Esophagus squamous epithelium (tissue), 5 donors: ENCODE measurements at places on chromosomes 13 and 19.
A peak's percentile ranks its signal among the peaks of the same experiment; 100 is the strongest.

DNA sequence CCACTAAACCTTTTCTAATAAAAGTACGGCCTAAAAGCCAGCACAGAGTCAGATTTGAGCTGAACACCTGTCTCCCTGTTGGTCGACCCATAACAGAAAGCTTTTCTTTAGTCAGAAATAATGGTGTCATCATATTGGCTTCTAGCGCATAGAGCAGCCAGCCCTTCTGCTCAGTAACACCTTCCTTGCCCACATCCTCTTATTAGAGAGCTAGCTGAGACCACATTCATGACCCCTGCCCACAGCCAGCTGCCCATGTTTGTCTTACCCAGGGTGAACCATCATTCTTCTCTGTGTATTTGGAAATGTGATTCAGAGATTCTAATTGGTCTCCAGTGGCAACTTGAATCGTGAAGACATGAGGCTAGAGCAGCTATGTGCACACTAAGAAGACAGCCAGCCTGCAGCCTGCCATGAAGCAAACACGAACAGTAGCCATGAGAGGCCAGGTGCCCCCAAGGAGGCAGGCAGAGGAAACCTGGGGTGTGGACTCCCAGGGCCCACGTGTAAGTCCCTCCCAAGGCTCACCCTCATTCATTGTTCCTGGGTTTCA, 82.3 kb upstream of the PDCD5 start:
- no peak for DNase-seq

DNA sequence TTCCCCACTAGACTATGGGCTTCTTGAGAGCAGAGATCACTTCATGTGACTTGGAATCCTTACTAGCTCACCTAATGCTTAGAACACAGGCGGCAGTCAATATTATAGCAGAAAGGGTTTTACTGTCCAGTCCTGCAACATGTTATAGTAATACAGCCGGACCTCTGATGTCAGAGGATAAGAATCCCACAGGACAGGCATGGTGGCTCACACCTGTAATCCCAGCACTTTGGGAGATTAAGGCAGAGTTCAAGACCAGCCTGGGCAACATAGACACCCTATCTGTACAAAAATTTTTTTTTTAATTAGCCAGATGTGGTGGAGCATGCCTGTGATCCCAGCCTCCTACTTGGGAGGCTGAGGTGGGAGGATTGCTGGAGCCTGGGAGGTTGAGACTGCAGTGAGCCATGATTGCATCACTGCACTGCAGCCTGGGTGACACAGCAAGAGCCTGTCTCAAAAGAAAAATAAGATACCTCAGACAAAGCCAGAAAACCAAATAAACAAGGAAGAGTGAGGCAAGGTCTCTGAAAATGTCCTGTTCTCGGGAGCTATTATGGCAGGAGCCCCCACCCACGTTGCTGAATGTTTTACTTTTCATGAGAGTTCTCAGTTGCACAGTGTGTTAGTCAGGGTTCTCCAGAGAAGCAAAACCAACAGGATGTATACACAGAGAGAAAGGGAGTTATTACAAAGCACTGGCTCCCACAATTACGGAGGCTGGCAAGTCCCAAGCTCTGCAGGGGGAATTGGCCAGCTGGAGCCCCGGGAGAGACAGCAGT, 100.8 kb downstream of the UBL3 start:
- no peak for DNase-seq

- peak; percentile 39 for DNase-seq
Measured at GRCh38 chr19:872266-872951, 12.9 kb downstream of the CFD start.

- DNase-seq = no peak
Measured at GRCh38 chr19:19628501-19629134, 598 bp upstream of the LPAR2 start.

DNA sequence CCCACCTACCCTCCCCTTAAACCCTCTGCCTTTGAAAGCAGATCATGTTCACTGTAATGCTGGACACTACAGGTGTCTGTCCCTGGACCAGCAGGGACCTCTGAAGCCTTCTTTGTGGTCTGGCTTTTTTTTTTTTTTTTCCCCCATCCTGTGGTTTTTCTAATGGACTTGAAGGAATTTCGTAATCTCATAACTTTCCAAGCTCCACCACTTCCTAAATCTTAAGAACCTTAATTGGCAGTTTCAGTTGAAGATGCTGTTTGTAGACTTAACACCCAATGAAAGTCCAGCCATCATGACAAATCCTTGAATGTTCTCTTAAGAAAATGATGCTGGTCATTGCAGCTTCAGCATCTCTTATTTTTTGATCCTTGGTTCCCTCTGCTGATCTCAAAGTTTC, 45.0 kb upstream of the LRCH1 start:
- DNase-seq = no peak

GRCh38 chr19:54707962-54708361, 16.3 kb upstream of the KIR3DL3 start:
- no peak for DNase-seq

GRCh38 chr13:68851026-68851425, 1256.6 kb upstream of the ATXN8OS start:
- DNase-seq = no peak

- no peak for DNase-seq
Measured at GRCh38 chr19:40217027-40217810, 965 bp downstream of the TTC9B start.

DNA sequence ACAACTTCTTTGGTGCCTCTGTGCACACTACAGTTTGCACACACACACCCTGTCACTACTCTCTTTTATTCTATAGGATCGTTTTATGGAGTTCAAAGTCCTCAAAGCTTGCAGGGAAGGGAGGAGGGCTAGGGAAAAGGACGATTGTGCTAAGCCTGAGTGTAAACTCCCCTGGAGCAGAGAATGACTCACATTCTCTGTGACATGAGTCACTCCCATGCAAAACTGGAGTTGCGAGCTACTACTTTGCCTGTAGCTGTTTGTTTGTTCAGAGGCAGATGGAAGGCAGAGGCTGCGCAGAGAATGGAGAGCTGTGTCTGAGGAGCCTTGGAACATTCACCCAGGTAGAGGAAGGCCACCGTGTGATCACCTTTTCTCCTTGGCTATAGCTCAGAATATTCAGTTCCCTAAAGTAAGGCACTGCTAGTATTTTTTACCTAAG, 80.5 kb upstream of the MBNL2 start:
- peak; percentile 3 for DNase-seq
